ENCODE measurements at places on chromosomes 6 and 20. TPM values are rescaled to one million over a fixed set of nuclear protein-coding genes. Genes with fewer than 3 reads are reported as not detected.
A peak's percentile ranks its signal among the peaks of the same experiment; 100 is the strongest.

Gene GHRH
- total RNA-seq = not detected

Gene FAM184A
- 9.5 TPM for total RNA-seq

Gene HLA-G
- total RNA-seq = 2.5 TPM

Gene IP6K3
- total RNA-seq = not detected

Gene LY6G5C
- 5.0 TPM for total RNA-seq

DNA sequence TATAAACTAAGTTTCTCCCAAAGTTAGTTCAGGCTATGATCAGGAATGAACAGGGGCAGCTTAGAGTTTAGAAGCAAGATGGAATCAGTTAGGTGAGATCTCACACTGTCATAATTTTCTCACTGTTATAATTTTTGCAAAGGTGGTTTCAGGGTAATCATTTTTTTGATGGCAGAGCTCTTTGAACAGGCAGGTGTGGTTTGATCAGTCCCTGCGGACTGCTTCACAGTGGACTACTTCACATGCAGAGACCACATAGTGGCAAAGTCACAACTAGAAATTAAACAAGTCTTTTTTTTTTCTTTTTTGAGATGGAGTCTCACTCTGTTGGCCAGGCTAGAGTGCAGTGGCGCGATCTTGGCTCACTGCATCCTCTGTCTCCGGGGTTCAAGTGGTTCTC, 6.8 kb downstream of the MAS1 start:
- H3K27me3 ChIP-seq = peaks cover 18% of the 10 kb centered on the region
- no peak overlapping the region for H3K4me3 ChIP-seq
- no peaks in the 10 kb centered on the region for H3K4me1 ChIP-seq

- no peak overlapping the region for H3K27ac ChIP-seq
- no peak for ATAC-seq
- no peaks in the 10 kb centered on the region for H3K4me1 ChIP-seq
- no peaks in the 10 kb centered on the region for H3K36me3 ChIP-seq
- no peak overlapping the region for H3K4me3 ChIP-seq
These were observed 42.4 kb downstream of the SCGN start for GRCh38 chr6:25694366-25694765.

GRCh38 chr6:2630359-2630758, 120.4 kb downstream of the MYLK4 start:
- peak; percentile 30 for ATAC-seq
- H3K4me3 ChIP-seq = no peak overlapping the region
- peaks cover 4% of the 10 kb centered on the region for H3K27me3 ChIP-seq
- no peak overlapping the region for H3K27ac ChIP-seq

DNA sequence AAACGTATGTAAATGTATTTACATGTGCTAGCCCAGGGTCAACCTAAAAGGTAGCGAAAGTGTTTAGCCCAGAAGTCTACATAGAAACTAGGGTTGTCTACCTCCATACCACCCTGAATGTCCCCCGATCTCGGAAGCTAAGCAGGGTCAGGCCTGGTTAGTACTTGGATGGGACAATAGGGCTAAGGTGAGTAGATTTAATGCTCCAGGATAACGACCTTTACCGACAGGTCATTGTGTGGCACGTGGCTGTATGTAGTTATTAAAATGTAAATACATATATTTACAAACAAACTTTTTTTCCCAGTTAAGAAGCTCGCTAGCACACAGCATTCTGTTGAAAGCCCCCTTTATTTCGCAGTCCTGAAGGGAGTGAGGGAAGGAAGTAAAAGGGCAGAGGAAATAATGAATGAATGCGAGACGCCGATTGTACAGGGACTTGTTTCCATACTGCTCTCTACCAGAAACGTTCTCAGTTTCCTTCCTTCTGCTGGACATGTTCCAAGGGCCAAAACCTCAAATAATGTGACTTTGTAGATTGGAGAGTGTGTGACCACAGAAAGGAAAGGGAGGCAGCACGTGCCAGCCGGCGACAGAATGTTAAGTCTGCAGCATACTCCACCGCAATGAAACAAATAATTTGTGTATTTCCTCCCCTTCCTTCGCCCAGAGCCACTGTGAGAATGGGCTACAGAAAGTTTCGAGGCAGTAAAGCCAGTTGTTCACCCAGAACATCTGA, 612 bp downstream of the ADAT2 start:
- peaks cover 20% of the 10 kb centered on the region for H3K4me1 ChIP-seq
- H3K27me3 ChIP-seq = no peaks in the 10 kb centered on the region
- ATAC-seq = peak; percentile 1
- peak overlapping the region; percentile 97 for H3K4me3 ChIP-seq
- H3K27ac ChIP-seq = peak overlapping the region; percentile 96
- peaks cover 46% of the 10 kb centered on the region for H3K36me3 ChIP-seq

- H3K4me3 ChIP-seq = no peak overlapping the region
- H3K27me3 ChIP-seq = peaks cover 37% of the 10 kb centered on the region
- H3K4me1 ChIP-seq = no peaks in the 10 kb centered on the region
- ATAC-seq = no peak
- H3K36me3 ChIP-seq = no peaks in the 10 kb centered on the region
These were observed 38.3 kb downstream of the SIRPA start for GRCh38 chr20:1933465-1933870.

GRCh38 chr20:48830826-48831318, 3.1 kb upstream of the PREX1 start:
- no peak for ATAC-seq
- peaks cover 23% of the 10 kb centered on the region for H3K36me3 ChIP-seq
- peaks cover 6% of the 10 kb centered on the region for H3K4me1 ChIP-seq
- H3K27me3 ChIP-seq = no peaks in the 10 kb centered on the region

- no peak overlapping the region for H3K4me3 ChIP-seq
- no peaks in the 10 kb centered on the region for H3K27me3 ChIP-seq
- no peaks in the 10 kb centered on the region for H3K4me1 ChIP-seq
- no peaks in the 10 kb centered on the region for H3K36me3 ChIP-seq
- no peak overlapping the region for H3K27ac ChIP-seq
These were observed 800.6 kb downstream of the DHX35 start for GRCh38 chr20:39762716-39763115.

DNA sequence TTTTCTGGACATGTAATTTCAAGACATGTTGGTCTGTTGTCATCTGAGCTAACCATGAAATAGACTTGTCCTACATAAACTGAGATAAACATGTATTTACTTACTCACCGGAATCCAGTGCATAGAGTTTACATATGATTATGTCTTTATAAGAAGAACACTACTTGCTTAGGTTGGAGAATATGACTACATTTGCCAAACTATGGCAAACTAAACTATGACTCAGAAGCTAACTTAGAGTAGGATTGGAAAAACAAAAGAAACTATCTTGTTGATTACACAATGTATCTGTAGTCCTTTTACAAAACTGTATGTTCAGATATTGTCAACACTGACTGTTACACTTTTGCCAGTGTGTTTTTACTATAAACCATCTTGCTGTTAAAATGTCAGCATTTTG, 113.3 kb downstream of the CRYBG1 start:
- peak; percentile 87 for ATAC-seq
- no peak overlapping the region for H3K27ac ChIP-seq

DNA sequence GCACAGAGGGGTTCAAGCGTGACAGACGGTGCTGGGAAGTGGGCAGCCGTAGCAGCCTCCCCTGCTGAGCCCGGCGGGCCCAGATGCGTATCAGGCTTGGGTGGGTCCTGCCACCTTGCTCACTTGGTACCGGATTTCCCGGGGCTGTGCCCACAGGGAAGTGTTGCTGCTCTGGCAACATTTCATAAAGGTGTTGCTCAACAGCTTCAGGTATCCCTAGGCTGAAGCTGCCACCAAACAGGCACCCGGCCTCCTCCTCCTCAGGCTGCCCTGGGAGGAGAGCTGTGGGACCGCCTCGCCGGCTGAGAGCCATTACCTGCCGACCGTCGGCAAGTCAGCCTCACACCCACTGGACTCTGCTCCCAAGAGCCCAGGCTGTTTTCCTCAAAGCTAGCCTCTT, 11.5 kb downstream of the PSMG4 start:
- H3K36me3 ChIP-seq = peaks cover 63% of the 10 kb centered on the region
- H3K27ac ChIP-seq = peak overlapping the region; percentile 2
- H3K27me3 ChIP-seq = no peaks in the 10 kb centered on the region
- H3K4me1 ChIP-seq = peaks cover 20% of the 10 kb centered on the region
- no peak overlapping the region for H3K4me3 ChIP-seq

GRCh38 chr6:18203786-18204185, 48.6 kb downstream of the KDM1B start:
- no peak overlapping the region for H3K27ac ChIP-seq
- H3K36me3 ChIP-seq = peaks cover 52% of the 10 kb centered on the region
- no peaks in the 10 kb centered on the region for H3K27me3 ChIP-seq
- no peak overlapping the region for H3K4me3 ChIP-seq
- ATAC-seq = no peak
- no peaks in the 10 kb centered on the region for H3K4me1 ChIP-seq
